ENCODE measurements at places on chromosomes 5 and 9.

- DNase-seq, result no peak
These were observed 17.7 kb upstream of the TLX3 start for GRCh38 chr5:171291371-171291770.

GRCh38 chr9:134066913-134067851 is 644 bp downstream of the BRD3 start:
- peak; percentile 47 for DNase-seq

DNA sequence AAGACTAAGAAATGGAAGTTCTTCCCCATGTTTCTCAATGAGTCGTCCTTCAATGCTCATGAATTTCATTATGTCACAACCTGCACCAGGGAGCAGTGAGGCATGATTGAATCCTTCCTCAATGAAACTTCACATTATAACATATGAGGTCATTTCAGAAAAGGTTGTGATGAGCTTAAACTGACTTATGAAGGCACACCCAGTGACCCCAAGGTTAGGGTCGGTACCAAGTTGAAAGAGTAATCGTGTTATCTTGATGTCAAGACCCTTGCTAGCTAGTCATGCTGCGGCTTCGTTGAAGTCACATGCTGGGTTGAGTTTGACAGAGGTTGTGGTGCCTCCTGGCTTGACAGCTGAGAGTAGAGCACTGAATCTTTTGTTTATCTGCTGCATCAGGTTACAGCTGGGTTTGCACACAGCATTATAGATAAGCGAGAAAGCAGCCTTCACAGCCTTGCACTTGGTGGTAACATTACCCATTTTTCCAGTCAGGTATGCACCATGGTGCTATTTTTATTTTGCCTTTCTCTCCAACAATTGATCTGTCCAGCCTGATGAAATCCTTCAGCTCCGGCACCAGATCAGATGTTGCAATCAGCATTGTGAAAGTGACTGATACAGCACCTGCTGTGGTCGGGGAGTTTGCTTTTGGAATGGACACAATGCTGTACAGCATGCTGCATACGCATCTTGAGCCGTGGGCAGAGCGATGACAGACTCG is 133.2 kb downstream of the ERCC6L2 start:
- DNase-seq, result no peak

DNA sequence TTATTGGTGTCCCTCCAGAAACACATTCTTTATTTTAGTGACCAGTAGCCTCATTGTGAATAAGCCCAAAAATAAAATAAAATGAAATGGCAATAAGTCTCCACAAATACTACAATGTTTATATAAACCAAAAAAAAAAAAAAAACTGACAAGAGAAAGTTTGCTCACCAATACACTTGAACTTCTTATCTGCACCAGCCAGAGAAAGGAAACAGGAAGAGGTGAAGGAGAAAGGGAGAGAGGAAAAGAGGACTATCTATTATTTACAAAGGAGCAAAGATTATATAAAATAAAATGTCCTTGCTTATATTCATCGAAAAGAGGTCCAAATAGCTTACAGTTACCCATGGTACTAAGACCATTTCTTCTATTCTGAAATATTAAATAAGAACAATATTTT is 176.4 kb upstream of the CCNG1 start:
- DNase-seq, result no peak

GRCh38 chr9:127977884-127978647 is 2.7 kb downstream of the EEIG1 start:
- DNase-seq, result no peak

DNA sequence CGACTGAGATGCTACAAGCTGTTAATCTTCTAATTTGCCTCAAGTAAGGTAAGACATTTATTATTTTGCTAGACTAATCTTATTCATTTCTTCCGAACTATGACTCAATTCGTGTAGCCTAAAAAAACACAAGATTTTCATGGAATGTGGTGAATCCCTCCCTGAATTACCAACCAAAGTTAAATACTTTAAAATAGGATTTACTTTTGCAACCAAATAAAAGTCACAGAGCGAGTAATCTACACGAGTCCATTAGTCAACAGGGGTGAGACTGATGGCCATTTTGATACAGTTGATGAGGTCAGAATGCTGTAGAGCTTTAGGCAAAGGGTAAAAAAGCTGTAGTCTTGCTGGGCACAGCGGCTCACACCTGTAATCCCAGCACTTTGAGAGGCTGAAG is 13.1 kb upstream of the BNC2 start:
- no peak for DNase-seq

- no peak for DNase-seq
These were observed 499.1 kb downstream of the NFIB start for GRCh38 chr9:13814647-13815400.

DNA sequence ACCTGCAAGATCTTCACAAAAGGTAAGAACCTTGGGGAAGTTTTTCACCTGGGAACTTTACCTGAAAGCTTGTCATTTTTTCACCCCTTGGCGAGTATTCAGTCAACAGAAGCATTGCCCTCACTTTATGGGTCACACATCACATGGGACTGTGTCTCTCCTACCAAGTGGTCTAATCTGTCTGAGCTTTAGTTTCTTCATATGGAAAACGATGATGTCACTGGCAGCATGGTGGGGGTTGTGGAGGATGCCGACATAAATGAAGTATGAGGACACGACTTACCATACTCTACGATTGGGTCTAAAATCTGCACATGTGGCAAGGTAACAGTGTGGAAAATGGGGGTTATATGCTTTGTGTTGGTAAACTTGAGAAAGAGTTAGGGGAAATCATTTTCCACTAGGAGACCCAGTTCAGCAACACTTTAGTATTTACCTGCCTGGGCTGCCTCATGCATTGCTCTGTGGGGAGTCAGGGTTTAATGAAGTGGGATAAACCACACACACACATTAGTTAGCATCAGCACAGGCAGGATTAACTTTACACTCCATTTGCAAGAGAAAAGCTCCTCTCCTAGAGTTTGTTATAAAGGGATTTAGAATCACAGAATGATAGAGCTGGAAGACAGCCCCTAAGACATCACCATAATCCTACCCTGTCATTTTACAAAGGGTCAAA is 19.8 kb upstream of the PAX5 start:
- DNase-seq, result no peak

DNA sequence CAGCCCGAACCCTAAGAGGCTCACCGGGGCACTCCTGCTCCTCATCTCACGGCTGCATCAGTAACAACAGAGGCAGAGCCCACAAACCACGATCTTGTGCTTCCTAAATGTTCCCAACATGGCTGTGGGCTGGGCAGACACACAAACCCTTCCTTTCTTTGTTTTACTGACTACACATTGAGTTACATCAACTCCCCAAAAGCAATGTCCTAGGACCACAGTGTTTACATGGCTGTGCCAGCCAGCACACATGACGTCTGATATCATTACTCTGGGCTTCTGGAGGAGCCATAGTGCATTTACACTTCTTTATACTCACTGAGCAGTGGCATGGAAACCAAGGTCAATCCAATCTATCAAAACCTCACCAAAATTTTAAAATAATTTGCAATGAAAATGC is 101.4 kb downstream of the LHFPL2 start:
- no peak for DNase-seq

DNA sequence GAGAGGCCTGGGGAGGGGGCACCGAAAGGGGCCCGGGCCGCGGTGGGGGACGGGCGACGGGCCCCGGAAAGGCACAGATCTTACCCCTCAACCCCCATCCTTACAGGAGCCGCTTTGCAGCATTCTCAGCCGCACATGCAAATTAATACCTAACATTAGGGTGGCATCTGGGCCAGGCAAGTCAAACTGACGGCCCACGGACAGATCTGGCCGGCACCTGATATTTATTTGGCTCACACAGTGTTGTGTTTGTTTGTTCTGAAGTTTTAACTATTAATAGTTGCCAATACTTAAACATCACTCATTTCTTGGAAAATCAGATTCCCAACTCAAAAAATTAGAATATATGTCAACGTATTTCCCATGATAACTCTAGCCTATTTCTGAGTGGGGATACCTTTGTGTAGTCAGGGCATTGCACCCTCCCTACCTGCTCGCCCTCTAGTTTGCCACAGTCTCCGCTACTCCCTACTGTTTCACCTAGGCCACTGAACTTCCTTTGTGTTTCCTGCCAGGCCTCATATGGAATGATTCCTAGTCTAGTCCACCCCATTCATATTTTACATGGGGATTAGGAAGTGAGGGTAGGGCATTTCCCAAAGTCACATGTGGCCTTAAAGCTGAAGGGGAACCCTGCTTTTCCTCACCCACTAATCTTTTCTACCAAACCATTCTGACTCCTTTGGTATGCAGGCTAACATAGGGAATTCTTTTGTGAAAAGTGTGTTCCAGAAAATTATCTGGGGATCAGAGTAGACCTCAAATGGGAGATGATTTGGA is 71.9 kb upstream of the LARP1 start:
- no peak for DNase-seq

GRCh38 chr5:113612060-113612496 is 98.6 kb downstream of the YTHDC2 start:
- peak; percentile 26 for DNase-seq

DNA sequence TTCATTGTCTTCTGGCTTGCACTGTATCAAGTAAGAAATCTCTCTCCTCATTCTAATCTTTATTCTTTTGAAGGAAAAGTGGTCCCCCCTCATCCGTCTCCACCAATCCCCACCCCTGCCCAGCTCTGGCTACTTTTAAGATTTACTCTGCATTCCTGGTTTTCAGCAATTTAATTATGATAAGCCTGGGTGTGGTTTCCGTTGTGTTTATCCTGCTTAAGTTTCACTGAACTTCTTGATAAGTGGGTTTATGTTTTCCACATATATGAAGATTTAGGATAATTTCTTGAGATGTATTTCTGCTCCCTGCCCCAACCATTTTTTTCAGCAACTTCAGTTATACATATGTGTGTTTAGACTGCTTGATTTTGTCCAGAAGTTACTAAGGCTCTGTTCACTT is 46.5 kb downstream of the PTBP3 start:
- no peak for DNase-seq

GRCh38 chr9:74083681-74084433 is 413.3 kb upstream of the RORB start:
- DNase-seq, result no peak

- peak; percentile 21 for DNase-seq
These were observed 271.7 kb upstream of the TLE4 start for GRCh38 chr9:79300068-79300467.

DNA sequence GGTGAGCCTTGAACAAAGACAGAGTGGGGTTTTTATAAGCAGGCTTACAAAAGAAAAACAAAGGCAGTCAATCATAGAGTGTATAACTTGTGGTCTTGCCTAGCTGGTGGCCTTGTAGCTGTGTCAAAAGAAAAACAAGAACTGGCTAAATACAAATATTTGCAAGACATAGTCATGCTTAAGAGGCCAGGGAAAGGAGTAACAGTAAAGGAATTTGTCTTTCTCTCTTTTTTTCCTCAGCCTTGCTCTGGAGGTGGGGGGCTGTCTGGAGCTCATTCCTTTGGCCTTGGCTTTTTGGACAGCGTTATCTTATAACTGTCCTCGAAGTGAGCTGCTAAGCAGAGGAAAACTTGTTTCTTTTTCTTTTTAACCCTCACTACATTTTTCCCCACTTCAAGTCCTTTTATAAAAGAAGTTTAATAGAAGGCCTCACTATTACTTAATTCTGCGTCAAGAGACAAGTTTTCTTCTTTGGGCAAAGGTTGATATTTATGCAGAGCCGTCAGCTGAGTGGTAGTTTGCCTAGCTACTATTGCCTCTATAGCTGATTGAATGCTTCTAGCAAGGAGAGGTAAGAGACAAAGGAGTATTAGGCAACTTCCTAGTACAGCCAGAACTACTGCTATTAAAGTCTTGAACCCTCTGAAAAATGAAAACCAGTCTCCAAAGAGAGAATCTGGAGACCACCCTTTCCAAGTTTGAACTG is 14.3 kb downstream of the CEL start:
- DNase-seq, result peak; percentile 44

DNA sequence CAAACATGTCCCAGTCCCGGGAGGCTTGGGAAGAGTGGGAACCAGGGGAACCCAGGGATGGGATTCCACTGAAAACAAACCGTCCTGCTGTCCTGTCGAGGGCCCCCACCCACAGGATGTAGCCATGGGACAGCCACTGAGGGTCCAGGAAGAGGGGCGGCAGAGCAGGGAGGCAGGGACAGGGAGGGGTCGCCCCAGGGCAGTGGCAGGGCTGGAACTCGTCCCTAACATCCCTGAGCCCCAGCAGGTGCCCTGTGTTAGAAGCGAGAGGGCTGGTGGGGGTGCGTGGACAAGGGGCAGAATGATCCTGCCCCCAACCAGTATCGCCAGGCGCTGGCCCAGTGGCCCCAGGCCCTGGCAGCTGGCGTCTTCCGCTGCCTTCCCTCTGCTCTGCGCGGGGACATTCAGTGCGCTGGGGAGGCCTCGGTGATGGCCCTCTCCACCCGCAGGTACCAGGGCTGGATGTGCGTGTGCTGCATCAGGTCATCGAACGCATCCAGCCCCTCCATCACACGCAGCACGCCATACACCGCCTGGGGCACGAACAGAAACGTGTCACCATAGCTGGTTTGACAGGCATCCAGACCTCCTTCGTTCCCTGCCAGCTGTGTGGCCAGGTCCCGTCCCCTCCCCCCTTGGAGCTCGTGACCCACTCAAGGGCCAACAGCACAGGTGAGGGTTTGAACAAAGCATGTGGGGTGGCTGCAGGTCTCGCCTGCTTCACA is 6.6 kb downstream of the PTGES2 start:
- DNase-seq, result no peak

DNA sequence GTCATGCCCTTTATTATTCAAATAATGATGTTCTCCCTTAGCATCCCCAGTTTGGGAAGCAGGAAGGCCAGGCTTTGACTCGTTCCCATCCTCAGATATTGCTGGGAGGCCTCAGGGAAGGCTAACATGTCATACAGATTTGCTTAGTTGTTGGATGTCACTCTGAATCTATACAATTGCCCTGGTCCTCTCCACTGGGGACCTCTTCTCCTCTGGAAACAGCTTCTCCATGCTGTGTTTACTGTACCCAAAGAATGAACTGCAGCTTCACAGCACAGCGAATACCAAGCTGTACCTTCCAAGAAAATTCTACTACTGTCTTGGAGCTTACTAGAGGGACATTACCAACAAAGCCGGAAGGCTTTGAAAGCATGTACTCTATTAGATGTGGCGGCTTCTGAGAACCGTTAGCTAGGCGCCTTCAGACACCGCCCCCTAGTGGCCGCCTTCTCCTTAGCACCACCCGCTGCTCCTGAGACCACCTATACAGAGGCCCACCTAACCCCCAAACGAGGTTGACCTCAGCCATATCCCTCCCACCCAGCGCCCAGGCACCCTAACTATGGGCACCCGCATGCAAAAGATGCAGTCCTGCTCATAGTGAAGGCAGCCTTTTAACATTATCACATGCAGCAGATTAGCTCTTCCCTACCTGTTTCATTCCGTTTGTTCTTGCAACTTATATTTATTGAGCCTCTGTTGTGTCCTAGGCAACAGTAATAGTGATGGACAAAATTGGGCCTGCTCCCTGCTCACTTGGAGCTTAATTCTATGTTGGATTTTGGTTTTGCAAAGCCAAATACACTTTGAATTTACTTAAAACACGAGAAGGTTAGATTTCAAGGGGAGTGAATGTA is 34.9 kb upstream of the FOXI1 start:
- DNase-seq, result peak; percentile 68

Data from muscle of back (tissue), 13 donors.